ENCODE measurements at places on chromosomes 6 and 20.

DNA sequence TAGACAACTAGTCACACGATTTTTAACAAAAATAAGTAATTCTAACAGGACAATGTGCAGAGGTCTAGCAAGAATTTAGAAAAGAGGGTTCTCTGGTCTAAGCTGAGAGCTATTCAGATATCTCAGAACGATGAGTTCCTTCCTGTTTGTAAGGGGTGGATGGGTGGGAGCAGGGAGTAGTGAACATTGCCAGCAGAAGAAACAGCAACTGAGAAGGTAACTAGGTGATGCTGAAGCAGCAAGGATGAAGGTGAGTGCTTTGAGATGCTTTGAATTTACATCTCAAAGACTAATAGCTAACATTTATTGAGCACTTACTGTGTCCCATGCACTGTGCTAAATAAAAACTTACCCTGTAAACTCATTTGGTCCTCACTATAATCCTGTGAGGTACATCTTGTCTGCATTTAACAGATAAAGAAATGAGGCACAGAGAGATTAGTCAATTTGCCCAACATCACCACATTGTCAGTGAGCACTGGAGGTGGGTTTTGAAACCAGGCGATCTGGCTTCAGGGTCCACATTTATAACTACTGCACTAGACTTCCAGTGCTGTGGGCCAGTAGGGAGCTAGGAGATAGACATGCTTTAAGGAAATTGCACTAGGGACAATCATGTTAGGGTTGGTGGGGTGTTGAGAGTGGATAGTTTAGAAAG, 15.7 kb downstream of the BRD2 start:
- DNase-seq = peak; percentile 38

- DNase-seq = no peak
Observed at GRCh38 chr20:36569847-36570429, 3.5 kb upstream of the TGIF2 start.

DNA sequence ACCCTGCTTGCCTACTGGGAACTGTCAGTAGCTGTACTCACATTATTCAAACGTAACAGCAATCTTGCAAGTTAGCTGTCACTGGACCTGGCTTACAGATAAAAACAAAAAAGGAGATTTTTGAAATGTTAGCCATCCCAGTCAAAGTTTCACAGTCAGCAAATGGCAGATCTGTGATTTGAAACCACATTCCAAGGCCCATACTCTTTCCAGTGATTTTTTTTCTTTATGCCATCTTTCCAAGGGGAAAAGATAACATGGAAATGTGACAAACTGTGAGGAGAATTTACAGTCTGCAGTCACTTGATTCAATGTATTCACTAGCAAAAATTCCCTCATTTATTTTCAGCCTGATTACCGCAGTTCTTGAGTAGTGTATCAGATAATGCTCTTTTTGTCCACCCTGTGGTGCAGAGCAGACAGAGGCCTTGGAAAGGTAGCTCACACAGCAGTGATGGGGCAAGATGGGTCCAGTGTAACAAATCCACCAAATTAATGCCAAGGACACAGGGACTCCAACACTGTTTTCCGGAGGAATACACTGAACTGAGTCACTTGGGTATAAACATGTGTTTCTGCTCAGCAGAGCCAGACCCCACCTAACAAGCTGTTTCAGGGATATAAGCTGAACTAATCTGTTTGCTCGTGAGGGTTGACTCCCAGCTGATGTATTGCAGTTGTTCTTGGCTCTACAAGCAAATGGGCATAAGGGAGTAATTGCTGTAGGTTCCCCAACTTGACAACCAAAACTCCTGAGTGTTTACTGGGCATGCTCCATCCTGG, 49.9 kb upstream of the ADGRF1 start:
- DNase-seq = no peak

- no peak for DNase-seq
Observed at GRCh38 chr20:53419693-53420460, 173.8 kb downstream of the ZNF217 start.

DNA sequence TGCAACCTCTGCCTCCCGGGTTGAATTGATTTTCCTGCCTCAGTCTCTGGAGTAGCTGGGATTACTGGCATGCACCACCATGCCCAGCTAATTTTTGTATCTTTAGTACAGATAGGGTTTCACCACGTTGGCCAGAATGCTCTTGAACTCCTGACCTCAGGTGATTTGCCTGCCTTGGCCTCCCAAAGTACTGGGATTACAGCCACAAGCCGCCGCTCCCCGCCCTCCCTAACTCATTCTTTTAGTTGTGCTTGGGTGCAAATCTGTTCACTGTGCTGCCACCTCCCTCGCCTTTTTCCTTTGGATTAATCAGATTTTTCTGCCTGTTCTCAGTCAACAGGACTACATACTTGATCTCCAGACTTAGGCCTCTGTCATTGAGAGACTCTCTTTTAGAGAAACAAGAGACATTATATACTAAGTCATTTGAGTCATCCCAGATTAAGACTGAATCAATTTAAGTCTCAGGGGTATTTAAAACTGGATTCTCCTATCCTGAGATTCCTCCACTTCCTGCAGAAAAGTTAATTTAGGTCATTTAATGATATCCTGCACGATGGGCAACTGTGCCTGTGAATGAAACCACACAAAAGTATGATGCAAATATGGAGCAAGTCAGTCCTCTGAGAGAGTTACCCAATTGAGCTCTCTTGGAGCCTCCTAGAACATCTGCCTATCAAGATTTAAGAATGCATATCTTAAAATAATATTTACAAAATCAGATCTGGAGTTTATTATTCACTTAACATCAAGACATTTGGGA, 136.1 kb upstream of the THEMIS start:
- DNase-seq = no peak

- no peak for DNase-seq
Observed at GRCh38 chr6:158963020-158963808, 36.8 kb downstream of the RSPH3 start.
